ENCODE measurements at places on chromosomes 1 and 21.
A peak's percentile ranks its signal among the peaks of the same experiment; 100 is the strongest.

- no peak for DNase-seq
Observed at GRCh38 chr1:162950187-162950586, 89.2 kb upstream of the CCDC190 start.

- no peak for DNase-seq
Observed at GRCh38 chr1:42981255-42981805, 22.7 kb upstream of the SLC2A1 start.

- peak; percentile 93 for DNase-seq
Observed at GRCh38 chr1:151130987-151131586, 15.3 kb downstream of the SEMA6C start.

- no peak for DNase-seq
Observed at GRCh38 chr1:206010060-206010459, 6.9 kb upstream of the RAB7B start.

Measured in GM13977 (cell line).